Stimulated activated naive CD4-positive, alpha-beta T cell treated with Interleukin-2 at 50 U/mL for 16 hours (primary cell): ENCODE measurements at places on chromosomes 2 and 18.

DNA sequence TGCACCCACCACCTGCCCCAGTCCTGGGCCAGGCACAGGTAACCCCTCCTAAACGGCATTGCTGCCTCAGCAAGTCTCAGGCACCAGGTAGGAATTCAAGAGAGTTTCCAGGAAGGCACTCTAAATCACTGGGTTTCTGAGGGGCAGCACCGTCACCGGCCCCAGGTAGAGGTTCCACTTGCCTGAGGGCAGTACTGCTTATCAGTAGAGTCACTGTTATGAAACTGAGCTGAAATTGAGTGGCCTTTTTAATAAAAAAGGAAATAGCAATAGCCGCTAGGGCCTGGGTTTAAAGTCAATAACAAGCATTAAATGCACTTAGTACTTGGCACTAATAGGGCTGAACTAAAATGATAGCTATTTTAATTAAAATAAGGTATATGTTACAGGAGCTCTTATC is 653.7 kb downstream of the METTL4 start:
- DNase-seq: no peak

GRCh38 chr2:118833716-118834439 is 13.6 kb downstream of the EN1 start:
- no peak for DNase-seq

DNA sequence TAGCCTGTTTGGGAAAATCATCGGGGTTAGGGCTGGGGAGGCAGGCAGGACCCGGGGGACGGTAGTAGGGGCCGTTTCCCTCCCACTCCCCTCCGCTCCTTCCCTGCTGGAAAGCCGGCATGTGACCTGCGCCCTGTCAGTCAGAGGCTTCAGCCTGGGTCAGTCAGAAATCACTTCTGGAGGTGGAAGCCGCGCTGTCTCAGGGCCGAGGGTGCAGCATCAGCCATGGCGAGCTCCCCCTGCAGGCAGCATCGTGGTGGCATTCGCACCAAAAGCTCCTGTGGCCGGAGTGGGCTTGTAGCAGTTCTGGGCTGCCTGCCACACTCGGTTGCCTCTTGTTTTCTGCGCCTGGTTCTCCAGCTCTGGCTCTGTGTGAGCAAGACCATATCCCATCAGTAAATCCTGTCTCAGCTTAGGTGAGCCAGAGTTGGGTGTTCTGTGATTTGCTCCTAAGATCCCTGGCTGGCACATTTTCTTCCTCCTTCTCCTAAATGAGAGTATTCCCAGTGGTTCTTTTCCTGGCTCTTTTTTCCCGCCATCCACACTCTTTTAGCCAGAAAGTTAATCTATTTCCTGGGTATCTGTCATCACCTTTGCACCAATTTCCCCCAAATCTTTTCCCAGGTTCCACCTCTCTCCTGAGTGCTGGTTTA is 123.9 kb upstream of the CD302 start:
- peak; percentile 73 for DNase-seq

GRCh38 chr2:15784886-15785801 is 155.2 kb upstream of the MYCN start:
- no peak for DNase-seq

DNA sequence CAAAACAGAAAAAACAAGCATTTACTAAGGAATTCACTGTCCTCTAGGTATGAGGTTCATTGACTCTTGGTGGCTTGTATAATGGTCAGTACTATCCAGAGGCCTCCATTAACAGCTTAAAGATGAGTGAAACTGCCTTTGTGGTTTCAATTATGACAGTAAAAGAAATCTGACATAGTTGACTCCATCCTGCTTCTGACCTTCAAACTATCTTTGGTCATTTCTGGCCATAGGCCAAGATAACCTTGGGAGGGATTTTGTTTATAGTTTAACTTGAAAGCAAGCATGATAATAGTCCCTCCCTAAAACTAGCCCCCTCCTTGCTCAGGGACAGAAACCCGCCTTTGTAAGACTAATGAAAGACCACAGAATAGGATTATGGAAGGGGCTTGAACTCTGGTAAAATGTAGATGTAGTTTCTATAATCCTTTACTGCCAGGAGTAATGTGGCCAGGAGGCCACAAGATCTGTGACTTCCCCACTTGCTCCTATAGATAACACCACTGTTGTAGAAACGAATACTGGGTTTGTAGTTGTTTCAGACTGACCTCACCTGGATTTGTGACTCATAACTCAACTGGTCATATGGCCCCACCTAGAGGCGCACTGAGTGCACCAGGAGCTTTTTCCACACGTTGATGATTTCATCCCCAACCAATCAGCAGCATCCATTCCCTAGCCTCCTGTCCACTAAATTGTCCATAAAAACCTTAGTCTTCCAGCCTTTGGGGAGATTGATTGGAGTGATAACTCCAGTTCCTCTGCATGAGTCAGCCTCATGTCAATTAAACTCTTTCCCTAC is 8.6 kb upstream of the PLEKHM3 start:
- DNase-seq: no peak

DNA sequence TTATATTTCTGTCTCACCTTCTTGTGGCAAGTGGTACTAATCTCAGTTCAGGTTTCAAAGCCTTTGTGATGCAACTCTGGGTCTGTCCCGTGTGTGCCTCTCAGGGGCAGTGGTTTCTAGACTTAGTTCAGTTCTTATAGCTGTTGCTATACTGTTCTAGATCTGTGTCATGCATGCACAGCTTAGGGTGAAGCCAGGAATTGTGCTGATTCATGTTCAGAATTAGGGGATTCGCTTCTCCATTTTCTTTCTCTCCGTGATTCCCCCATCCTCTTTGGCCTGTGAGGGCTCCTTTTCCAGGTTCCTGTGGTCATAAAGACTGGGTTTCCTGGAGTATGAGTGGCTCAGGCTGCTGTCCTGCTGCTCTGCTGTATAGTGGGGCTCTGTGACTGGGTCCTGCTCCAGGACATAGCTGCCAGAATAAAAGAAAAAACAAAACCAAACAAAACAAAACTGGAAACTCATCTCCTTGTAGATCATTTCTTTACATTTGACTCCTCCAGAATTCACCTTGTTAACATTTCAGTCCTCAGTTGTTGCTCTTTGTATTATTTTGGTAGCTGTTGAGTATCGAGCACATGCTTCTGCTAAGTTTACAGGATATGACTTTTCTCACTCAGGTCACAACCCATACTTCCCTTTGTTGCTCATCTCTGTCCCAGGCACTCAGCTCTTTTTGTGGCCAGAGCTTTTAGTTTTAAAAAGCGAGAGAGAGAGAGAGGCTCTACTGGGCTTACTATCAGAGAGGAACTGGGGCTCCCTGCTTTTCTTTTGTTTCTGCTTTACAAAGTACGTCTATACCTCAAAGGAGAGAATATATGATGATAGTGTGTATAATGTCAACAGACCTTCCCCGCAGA is 34.2 kb downstream of the CERS6 start:
- peak; percentile 22 for DNase-seq
